ENCODE measurements at places on chromosomes 6 and 20.

- no peak for DNase-seq
These were observed 63.7 kb downstream of the CTNNBL1 start for GRCh38 chr20:37757550-37757949.

DNA sequence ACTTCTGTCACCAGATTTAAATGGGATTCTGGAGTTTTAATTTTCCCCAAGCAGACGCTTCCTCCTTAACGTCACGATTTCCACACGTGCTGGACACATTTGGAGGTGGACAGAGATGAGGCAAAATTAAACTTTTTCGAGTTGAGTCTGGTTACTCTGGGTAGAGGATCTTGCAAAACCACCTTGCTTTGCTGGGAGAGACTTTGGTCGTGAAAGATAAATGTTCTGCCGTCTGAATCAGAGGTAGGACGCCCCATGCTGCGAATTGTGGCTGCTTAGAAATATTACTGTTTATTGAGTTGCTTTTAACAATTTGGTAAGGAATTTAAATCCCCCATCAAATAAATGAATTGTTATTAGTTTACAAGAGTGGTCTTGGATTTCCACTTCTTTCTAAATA is 46.8 kb downstream of the CTCFL start:
- no peak for DNase-seq

DNA sequence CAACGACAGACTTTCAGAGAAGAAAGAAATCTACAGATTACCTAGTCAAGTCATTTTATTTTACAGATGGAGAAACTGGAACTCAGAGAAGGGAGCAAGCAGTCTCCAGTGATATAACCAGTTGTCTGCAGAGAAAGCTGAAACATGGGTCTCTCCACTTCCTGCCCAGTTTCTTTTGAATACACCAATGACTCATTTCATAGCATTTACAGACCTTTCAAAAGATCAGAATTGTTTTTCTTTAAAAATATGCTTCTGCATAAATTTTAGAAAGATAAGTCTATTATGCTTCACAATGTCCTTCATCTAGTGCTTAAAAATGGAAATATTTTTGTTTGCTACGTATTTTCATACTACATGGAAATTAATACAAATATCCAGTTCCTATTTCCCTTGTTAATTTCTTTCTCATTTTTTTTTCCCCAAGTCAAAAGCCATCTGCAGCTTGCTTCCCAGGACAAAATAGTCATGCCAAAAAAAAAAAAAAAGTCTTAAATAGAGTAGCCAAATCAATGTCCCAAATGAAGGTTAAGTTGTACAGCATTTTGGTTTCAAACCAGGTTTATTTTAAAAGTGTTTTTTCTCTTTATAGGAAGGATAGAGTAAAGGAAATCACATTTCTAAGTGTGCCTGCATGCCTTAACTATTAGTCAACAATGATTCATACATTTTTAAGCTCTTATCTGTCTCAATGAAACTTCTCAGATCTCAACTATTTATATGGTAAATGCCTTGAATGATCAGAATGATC is 36.9 kb downstream of the ARHGAP18 start:
- DNase-seq, result no peak

GRCh38 chr20:34549291-34549928 is 9.1 kb upstream of the MAP1LC3A start:
- DNase-seq, result no peak

- DNase-seq, result no peak
These were observed 18.3 kb downstream of the MRPS18A start for GRCh38 chr6:43669050-43669921.

DNA sequence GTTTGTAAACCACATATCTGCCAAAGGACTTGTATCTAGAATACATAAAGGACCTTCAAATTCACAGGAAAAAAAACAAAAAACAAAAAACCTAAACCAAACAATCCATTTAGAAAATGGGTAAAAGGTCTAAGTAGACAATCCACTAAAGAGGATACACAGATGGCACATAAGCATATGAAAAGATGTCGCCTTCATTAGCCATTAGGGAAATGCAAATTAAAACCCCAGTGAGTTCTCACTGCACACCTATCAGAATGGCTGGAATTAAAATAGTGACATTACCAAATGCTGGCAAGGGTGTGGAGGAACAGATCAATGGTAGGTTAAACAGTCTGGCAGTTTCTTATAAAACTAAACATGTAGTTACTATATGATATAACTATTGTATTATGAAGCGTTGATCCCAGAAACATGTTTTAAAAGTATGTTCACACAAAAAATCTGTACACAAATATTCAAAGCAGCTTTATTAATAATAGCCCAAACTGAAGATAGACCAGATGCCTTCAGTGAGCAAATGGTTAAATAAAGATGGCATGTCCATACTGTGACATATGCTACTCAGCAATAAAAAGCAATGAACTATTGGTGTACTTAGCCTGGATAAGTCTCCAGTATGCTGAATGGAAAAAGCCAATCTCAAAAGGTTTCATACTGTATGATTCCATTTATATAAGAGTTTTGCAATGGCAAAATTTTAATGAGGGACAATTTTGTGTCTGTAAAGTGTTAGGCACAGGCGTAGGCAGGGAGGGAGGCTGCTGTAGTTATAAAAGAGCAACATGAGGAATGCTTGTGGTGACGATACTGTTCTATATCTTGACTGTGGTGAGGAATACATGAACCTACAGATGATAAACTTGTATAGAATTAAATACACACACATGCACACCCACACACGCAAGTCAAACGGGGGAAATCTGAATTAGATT is 43.9 kb downstream of the PLCB1 start:
- DNase-seq, result no peak

Measured in HL-60 (cell line).